ENCODE measurements at places on chromosomes 3 and 15.

- no peak for DNase-seq
Measured at GRCh38 chr3:122091602-122092295, 36.6 kb downstream of the CD86 start.

DNA sequence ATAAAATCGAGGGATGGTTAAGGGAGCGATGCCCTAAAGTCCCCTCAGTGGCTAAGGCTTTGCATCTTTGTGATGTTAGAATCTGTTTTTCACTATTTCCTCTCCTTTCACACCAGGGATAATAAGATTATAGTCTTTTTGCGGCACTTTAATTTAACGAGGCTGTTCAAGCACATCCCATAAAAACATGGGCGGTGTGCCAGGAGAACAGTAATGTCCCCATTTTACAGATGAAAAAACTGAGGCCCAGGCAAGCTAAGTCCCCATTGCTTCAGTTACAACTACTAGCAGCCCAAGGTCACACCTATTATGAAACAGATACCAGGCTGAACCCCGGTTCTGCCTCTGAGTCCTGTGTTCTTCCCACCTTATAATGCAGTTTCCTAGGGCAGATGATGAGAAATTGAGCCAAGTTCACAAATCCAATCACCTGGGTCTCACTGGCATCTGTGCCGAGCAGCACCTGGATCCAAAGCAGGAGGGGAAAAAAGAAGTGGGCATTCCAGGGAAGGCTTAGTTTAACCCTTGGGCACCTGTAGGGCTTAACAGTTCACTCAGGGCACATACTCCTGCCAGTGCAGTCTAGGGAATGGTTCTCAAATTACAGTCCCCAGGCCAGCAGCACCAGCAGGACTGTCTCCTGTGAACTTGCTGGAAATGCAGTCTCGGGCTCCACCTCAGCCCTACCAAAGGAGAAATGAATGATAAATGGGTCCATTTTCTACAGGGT lies 169.3 kb downstream of the RAB11A start:
- no peak for DNase-seq

- no peak for DNase-seq
Measured at GRCh38 chr3:158103081-158103886, 2.9 kb downstream of the SHOX2 start.

- DNase-seq = no peak
Measured at GRCh38 chr3:9301798-9302197, 52.4 kb upstream of the SRGAP3 start.

DNA sequence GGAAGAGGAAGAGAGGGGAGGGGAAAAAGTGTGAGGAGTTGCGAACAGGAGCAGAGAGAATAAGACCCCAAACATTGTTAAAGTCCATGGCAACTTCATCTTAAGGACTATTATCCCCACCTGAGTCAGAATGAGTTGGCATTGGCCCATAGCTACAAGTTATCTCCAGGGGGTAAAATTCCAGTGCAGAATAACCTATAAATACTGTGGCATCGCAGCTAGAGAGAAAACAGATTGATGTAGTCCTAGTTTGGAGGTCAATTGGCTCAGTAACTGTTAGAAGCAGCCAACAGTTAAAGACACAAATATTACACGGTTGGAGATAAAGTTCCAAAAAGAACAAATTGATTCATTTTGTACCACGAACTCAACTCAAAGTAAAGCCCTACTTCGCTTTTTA lies 313.9 kb upstream of the CCDC54 start:
- no peak for DNase-seq

DNA sequence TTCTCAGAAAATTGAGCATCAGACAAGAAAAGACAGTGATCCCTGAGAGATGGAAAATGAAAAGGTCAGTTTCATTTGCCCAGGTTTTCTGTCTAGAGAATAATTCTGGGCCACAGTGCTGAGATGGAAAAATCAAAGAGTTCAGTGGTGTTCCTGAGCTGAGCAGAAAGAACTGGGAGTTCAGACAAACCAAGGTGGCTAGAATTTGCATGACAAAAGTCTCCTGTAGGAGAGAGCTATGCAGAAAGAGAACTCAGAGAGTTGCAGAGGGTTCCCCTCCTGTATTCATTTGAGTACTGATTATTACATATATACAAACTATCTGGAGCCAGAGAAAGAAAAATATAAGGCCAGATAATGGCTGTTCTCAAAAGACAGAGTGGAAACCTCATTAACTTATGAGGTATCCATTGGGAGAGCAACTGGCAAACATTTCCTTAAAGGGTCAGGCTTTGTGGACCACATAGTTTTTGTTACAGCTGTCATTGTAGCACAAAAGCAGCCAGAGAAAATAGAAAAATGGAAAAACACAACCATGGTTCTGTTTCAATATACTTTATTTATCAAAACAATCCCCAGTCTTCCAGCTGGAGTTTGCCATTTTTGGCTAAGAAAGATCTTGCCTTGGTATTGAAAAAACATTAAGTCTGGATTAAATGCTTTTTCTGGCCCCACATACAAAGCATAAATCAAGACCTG lies 1004.1 kb downstream of the TBL1XR1 start:
- no peak for DNase-seq

- DNase-seq = no peak
Measured at GRCh38 chr3:143280984-143281383, 161.4 kb downstream of the CHST2 start.

GRCh38 chr3:151321526-151321925 lies 4.9 kb upstream of the GPR87 start:
- no peak for DNase-seq

DNA sequence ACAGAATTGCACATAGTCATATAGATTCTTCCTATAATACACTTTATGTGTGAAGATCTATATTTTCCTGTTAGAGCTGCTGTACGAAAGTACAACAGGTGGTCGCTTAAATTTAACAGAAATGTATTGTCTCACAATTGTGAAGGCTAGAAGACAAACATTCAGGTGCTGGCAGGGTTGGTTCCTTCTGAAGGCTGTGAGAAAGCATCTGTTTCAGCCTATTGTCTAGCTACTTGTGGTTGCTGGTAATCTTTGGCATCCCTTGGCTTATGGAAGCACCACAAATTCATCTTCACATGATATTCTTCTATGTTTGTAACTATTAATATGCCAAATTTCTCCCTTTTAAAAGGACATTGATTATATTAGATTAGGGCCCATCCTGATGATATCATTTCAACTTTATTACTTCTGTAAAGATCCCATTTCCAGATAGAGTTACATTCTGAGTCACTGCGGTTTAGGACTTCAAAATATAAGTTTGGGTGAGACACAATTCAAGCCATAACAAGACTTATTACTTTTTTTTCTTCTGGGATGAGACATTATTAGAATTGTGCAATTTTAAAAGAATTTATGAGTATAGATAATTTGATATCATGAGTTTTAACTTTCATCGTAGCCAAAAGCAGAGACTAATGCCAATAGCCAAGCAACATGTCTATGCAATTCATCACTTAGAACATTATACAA lies 248.1 kb upstream of the BCHE start:
- DNase-seq = no peak

DNA sequence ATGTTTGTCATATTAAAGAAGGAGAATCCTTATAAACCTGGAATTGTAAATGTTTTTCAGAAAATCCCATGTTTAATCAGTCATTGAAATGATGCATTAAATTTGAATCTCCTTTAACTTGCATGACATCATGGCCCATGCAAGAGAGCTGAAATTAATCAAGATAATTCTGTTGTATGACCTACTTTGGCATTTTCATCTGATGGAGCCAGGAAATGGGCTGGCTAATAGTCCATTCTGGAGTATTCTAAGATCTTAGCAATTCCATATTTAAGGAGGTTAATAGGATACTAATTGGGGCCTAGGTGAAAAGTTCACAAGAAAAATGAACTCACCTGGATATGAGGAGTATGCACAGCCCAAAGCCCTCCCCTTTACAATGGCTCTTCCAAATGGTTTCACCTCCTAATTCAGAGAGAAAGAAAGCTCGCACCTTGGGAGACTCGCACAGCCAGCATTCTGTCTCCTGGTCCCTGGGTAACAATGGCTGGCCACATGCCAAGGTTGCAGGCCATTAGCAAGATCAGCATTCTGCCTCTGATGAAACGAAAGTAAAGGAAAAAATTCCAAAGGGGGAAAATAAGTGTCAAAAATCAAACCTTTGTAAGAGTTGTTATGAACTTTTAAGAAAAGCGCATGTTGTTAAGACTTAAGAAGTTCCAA lies 786.4 kb downstream of the MCTP2 start:
- no peak for DNase-seq

DNA sequence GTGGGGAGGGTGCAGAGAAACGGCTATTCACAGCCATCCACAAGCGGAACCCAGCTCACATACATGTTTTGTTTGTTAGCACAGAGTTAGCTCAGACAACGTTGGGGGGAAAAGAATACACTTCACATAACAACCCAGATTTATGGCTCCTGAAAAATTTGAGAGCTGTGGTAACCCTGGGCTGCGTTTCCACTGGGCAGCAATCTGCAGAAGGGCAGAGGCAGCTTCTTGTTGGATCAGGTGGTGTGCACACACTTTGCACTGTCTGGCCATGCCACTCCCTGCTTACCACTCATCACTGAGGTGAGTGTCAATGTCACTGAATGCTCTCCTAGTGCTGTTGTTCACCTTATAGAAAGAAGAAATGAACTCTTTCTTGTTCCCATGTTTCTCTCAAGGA lies 299.8 kb upstream of the SOX14 start:
- no peak for DNase-seq

GRCh38 chr3:58028902-58029301 lies 20.7 kb downstream of the FLNB start:
- no peak for DNase-seq

GRCh38 chr3:22887664-22888291 lies 315.3 kb upstream of the UBE2E2 start:
- no peak for DNase-seq

- no peak for DNase-seq
Measured at GRCh38 chr3:139117136-139117675, 72.5 kb upstream of the PRR23C start.

DNA sequence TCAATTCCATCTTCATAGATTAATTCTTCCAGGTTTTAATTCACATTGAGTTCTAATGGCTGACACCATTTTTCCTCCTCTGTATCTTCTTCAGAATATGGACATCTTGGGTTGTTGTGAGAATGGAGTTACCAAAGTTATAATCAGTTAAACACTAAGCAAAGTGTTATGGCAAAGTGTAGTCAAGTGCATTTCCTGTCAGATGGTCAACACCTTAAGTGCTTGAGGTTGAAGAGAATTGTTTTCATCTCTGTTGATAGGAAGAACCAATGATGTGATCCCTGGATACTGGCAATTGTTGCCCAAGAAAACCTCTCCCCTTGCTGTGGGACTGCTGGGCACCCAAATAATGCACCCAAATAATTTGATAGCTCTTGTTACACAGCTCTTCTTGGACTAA lies 102.6 kb upstream of the SATB1 start:
- no peak for DNase-seq

GRCh38 chr15:27670486-27671209 lies 428.5 kb downstream of the OCA2 start:
- DNase-seq = no peak

DNA sequence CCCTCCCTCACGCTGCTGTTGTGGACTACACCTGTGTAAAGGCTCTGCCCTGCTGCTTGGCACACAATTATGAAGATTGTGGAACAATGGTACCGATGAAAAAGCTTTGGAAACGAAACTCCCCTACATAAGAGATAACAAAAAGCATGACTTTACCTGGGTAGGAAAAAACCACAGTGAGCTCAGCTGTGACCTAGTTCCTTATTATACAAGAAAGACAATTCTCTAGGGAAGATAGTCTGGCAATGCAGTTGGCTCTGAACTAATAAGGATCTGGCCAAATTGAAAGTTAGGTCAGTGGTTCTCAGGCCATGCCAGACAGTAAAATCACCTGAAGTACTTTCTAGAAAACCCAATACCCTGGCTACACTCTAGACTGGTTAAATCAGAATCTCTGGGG lies 16.1 kb downstream of the CLEC3B start:
- DNase-seq = no peak

DNA sequence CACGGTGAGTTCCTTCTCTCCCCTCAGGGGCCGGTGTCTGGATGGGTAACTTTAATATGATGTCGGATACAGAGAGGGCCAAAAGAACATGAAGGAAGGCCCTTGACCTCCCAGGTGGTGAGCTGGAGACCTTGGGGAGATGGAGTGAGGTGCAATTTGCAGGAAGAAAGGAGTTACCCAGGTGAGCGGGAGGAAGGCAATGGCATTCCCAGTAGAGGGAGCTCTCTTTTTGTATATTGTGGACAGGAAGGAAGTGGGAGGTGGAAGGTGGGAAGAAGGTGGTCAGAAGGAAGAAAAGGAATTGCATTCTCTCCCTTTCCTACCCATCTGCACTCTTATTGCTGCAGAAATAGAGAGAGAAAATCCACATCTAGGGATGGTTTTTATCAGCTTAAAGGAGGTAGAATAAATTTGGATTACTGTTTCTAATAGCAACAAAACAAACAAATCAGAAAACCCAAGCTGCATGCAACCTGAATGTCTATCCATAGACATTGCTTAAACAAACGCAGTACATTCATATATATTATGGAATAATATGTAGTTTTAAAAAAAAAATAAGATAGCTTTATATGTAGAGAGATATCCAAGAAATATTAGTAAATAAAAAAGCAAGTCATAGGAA lies 169.0 kb upstream of the TSC22D2 start:
- no peak for DNase-seq

GRCh38 chr15:59333401-59334075 lies 39.1 kb downstream of the MYO1E start:
- DNase-seq = no peak

Data from CD4-positive, alpha-beta T cell treated with Interleukin-1 beta for 1 hour (primary cell).